GM19239 (cell line): ENCODE measurements at places on chromosomes 2 and 18.

- no peak for DNase-seq
Measured at GRCh38 chr18:63138436-63139340, 180.9 kb downstream of the BCL2 start.

DNA sequence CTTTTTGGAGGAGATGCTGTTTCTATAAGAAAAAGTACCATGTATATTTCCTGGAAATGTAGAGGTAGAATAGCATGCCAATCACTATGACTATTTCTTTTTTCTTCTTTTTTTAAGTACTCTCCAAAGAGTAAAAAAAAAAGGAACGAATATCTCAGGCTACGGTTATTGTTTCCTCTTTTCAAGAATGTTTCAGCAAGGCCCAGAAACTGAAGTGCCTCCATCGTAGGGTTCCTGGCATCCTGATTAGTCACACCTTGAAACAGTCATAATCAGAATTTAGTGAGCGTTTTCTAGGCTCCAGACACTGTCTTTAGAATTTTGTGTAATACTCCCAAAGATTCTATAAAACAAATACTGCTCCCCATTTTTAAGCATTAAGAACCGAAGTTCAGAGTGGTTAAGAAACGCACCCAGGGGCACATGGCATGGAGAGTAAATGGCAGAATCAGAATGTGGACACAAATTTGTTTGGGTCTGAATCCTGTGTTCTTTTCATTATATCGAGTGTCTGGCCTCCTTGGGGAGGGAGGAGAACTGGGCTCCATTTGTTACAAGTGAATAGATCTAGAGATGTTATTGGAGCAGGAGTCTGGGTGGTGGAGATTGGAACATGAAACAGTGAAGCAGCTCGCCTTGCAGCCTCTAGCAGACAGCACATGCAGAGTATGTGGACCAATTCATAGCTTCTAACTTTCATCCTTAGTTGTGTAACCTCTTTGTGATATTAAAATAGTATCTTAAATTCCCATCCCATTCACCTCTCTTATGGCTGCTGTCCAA, 26.7 kb downstream of the ZEB2 start:
- no peak for DNase-seq

GRCh38 chr2:100484390-100484789, 14.1 kb downstream of the NMS start:
- DNase-seq = no peak

DNA sequence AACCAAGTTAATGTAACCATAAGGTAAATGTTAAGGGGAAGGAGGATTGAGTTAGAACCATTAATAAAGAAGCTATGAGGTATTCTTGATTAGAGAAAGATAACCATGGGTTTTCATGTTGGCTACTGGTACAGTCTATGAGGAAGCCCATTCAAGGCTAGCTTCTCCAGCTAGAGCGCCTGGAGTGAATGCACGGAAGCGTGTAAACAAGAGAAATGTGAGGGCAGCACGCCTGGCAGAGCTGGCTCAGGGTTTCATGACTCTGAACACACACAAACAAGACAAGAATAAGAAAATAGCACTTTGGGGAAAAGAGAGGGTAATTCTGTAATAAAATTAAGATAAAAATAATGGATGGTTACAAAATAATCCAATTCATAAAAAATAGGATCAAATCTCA, 255.3 kb downstream of the PDE11A start:
- no peak for DNase-seq

DNA sequence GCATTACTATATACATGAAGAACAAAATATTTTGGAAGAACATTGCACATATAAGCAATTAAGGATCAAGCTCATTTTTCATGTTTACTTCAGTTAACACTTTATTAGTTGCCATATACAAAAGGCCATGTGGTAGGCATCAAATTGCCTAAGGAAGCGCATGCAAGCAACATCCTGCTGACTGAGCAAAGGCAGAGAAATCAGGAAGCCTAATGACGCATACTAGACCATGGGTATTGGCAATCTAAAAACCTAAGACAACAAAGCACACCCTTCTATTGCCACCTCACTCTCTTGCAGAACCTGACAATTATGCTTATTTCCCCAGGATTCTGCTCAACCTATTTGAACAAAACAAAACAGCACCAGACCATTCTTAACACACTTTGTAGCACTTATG, 171.9 kb downstream of the STK39 start:
- DNase-seq = no peak
